ENCODE measurements at places on chromosomes 12 and 14. TPM values are rescaled to one million over a fixed set of nuclear protein-coding genes. Genes with fewer than 3 reads are reported as not detected.

TMEM116 gene
- 3.1 TPM for total RNA-seq

SLC17A8 gene
- total RNA-seq: not detected

TSPAN9 gene
- total RNA-seq: 125 TPM

FGF23 gene
- total RNA-seq: not detected

A2M gene
- total RNA-seq: 14.0 TPM

Measured in dermis blood vessel endothelial cell (primary cell).